ENCODE measurements at places on chromosomes 12 and 14.

DNA sequence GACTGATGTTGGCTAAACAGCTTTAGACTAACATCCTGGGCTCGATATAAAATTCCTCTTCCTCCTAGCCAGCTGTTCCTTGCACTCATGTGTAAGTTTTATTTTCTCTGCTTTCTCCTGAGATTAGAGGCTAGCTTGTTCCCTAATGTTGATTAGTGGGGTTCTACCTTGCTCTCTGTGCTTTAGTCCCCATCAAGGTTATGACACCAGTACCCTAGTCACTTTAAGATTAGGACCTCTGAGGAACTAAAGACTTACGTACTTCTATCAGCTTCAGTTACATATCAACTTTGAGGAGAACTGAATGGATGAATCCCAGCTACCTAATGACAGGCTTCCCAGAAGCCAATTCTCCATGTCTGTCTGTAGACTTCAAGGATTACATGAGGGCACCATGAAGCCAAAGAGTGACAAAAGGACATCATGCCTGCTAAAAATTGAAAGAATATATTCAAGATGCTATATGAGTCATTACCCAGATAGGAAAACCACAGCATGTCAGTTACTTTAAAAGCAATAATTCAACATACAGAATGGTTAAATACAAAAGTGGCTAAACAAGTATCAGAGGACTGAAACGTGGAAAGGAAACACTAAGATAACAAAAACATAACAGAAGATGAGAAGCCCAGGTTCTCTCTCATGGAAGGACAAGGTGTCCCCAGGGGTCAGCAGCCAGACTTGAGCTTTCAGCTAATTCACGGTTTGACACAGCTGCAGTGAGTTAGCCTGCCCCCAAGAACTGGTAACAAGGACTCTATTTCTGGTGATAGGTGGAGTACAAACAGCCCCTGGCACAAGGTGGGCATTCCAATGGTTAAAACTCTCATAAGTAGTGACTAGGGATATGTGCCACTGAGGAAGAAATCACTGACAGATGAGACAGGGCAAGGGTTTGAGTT is 20.4 kb downstream of the ADAM20 start:
- DNase-seq: no peak

DNA sequence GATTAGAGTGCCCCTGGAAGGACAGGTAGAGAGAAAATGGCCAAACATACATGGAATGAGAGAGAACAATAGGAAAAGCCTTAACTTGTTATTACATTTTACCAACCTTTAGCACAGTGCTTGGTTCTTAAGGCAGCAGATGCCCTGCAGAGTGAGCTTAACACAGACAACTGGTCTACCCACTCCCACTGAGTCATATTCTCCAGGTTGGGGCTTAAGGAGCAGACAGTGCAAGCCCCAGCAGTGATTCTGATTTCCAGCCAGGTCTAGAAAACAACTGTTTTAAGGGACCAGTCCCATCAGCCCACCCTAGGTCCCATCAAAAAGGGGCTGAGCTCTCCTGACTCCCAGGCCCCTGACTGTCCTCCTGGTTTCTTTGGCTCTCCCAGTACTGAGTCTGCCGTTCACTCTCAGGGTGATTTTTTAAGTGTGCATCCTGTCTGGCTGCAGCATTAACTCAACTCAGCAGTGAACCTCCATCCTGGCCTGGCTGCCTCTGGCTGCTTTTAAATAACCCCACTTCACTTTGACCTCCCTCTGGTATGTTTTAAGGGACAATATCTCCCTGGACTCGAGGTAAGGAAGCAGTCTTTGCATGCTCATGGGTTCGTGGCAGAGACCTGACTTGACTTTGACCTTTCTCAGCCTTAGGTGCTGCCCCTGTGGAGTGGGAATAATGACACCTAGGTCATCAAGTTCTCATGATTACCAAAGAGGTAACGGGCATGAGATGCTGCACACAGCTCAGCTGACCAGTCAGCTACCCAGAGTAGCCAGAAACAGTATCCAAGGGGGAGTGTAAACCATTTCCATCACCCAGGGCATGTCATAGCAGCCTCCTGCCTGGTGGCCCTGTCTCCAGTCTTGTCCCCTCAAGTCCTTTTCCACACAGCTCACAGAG is 210.7 kb upstream of the PWP1 start:
- DNase-seq: no peak

DNA sequence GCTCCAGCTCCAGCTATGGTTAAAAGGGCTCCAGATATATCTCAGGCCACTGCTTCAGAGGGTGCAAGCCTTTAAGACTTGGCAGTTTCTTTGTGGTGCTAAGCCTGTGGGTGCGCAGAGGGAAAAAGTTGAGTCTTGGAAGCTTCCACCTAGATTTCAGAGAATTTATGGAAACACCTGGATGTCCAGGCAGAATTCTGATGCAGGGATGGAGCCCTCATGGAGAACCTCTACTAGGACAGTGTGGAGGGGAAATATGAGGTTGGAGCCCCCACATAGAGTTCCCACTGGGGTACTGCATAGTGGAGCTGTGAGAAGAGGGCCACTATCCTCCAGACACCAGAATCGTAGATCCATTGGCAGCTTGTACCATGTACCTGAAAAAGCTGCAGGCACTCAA is 69.9 kb downstream of the SDR9C7 start:
- DNase-seq: no peak

GRCh38 chr14:88660056-88660455 is 97.2 kb downstream of the ZC3H14 start:
- no peak for DNase-seq

DNA sequence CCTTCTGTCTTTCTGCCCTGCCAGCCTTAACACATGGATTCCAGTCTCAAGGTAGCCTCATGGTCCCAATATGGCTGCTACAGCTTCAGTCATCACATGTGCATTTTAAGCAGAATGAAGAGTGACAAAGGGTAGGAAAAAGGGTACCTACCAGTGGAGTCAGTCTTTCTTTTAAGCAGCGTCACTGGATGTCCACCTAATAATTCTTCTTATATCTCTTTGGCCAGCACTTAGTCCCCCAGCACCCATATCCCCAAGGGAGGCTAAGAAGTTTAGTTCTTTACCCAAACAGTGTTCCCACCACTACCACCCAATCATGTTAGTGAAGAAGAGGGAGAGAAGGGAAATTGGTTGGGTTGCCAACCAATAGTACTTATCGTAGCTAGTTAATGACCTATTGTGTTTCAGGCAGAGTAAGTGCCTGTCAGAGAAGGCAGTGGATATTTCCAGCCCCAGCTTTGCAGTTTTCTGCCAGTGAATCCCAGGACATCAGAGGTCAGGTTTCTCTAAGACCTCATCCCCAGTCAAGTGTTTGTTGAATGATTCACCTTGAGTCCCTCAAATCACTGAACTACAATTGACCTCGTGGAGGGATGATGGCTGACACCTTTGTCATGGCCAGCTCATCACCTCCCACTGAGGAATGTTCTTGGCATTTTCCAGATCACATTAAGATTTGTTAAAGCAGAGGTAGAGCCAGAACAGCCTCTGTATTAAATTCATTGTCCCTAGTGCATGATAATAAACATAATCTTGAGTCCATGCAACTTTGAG is 250.9 kb upstream of the CRY1 start:
- DNase-seq: no peak

GRCh38 chr12:125434936-125435443 is 369.8 kb downstream of the AACS start:
- DNase-seq: no peak
